ENCODE measurements at places on chromosomes 1 and 21. TPM values are rescaled to one million over a fixed set of nuclear protein-coding genes. Genes with fewer than 3 reads are reported as not detected.

The HSPA13 gene
- 15.2 TPM for total RNA-seq

The S100PBP gene
- total RNA-seq = 30.3 TPM

The KRTAP19-1 gene
- not detected for total RNA-seq

The KLHDC9 gene
- 14.1 TPM for total RNA-seq

The SLC6A17 gene
- total RNA-seq = 0.83 TPM

DNA sequence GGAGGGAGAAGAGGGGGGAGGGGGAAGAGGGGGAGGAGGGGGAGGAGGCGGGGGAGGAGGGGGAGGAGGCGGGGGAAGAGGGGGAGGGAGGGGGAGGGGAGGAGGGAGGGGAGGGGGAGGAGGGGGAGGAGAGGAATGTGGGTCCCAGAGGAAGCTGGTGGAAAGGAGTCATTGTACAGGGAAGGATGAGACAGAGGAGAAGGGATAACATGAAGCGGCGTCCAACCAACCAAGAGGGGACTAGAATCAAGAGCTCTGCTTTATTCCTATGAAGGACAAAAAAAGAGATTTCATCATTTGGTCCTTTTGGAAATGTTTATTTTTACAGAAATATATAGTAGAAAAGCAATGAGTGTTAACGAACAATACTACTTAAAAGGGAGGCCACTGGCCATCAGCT is 24.5 kb downstream of the COA6 start:
- no peak for DNase-seq

GRCh38 chr1:7266561-7266960 is 481.3 kb downstream of the CAMTA1 start:
- DNase-seq = no peak

DNA sequence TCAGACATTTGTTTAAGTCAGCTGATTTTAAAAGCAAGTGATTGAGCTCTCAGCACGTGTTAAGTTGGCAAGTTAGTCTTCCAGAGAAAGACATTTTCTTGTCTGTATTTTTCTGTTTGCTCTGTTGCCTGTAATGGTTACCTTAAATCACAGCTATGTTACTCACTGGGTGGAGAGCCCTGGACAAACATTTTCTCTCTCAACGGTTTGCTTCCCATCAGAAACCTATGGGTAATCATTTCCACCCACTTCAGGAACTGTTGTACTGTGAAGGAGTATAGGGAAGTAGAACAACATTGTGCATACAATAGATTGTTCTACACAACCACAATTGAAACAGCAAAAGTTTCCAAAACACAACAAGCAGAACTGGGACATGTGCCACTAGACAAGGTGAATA is 113.9 kb upstream of the DPT start:
- DNase-seq = no peak

DNA sequence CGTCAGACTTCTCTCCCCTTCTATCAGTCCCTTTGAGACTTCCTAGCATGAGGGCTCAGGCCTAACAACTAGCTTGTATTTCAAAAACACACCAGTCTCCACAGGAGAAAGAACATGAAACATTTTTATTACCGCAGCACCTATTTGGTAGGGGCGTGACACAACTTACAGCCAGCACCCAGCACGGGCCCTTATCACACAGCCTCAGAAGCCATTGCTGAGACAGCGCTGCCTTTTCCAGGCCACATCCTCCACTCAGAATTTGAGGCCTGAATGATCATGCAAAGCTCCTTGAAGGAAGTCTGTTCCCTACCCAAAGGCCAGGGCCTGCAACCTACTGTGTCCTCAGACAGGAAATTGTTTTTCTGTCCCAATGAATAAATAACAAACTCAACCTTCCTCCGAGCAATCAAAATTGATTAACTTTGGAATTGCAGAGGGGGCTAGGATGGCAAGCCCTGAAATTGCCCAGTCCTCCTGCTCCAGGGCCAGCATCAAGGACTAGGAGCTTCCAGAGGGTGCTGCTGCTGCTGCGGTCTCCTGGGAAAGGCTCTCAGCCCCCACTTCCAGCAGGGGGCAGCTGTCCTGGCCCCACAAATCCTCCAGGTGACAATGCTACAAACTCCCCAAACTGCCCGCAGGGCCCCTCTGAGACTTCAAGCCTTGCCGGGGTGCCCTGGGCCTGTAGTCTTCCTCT is 94.3 kb upstream of the GALNT2 start:
- DNase-seq = no peak

GRCh38 chr1:38577385-38577784 is 282.2 kb downstream of the RRAGC start:
- DNase-seq = peak; percentile 35
